Cardiac fibroblast (primary cell): ENCODE measurements at places on chromosomes 13 and 19.

GRCh38 chr13:86918682-86919081, 752.5 kb upstream of the SLITRK5 start:
- DNase-seq = no peak

DNA sequence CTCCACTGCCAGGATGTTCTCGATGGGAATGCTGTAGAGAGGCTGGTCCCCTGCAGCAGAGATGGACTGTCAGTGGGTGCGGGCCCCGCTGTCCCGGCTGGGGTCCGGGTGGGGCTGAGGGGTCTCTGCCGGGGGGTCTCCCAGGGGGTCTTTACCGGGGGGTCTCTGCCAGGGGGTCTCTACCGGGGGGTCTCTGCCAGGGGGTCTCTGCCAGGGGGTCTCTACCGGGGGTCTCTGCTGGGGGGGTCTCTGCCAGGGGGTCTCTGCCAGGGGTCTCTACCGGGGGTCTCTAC, 25.7 kb upstream of the C13orf46 start:
- no peak for DNase-seq

DNA sequence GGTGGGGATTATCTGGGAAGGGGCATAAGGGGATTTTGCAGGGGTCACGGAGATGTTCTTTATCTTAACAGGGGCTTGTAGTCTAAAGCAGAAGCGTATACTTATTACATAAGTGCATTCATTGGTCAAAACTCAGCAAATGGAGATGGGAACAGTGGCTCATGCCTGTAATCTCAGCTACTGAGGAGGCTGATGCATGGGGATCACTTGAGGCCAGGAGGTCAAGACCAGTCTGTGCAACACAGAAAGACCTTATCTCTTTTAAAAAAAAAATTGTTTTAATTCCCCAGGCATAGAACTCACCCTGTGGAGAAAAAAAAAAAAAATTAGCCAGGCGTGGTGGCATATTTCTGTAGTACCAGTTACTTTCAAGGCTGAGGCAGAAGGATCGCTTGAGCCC, 18.9 kb downstream of the FAM187B start:
- DNase-seq = no peak

DNA sequence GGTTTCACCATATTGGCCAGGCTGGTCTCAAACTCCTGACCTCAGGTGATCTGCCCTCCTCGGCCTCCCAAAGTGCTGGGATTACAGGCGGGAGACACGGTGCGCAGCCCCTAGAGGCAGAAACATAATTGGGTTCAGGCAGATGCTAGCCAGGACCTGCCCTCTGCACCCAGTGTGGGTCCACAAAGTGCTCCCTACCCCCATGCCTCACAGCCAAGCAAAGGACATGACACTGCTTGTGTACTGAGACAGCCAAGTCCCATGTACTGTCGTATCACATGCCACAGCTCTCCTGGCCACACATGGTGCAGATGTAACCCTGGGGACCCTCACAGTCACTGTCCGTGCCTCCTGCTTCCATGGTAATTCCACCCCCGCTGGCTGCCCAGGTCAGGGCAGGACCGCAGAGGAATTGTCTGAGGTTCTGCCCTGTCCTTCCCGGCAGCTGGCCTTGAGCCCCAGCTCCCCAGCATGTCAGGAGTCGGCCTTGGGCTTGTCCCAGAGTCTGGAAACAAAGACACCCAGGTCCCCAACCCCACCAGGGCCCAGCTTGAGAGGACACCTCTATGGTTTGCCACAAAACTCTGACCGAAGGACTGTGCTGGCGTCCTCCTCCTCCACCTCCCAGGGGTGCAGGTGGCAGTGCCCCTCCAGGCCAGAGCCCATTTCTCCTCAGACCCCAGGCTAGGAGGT, 7.6 kb downstream of the PRR36 start:
- DNase-seq = no peak

DNA sequence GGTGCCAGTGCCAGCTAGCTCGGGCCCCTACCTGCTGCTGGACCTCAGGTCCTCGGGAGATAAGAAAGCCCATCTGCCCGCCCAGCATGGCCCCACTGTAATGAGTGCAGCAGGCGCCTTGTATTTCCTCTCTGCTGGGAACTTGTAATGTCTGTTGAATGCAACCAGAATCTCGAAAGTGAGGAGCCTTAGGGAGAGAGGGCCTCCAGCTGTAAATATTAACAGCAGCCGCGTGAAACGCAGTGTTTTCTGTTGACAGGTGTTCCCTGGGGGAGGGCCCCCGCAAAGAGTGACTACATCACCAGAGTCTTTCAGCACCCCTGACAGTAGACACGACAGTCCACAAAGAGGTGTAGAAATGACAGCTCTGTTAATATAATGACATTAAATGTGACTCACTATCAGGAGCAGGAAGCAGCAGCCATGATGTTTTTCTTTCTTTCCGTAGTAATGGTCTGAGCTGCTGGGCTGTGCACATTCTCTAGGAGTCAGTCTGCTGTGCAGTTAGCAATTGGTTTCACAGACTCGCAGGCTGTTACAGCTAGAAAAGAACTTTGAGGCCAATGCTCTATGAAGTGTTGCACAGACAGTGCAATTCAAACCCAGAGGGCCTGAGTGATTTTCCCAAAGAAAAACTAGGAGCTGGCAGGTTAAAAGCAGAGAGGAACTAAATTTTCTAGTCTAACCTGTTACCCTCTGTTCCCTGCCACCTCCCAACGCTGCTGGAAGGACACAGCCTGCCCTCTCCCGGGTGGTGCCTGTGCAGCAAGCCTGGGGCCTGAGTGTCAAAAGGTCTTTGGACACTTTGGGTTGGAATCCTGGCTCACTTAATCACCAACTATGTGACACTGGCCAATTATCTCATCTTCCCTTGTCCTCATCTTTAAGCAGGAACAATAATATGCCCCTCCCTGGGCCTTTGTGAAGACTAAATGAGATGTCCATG, 58.6 kb upstream of the WASF3 start:
- peak; percentile 12 for DNase-seq

DNA sequence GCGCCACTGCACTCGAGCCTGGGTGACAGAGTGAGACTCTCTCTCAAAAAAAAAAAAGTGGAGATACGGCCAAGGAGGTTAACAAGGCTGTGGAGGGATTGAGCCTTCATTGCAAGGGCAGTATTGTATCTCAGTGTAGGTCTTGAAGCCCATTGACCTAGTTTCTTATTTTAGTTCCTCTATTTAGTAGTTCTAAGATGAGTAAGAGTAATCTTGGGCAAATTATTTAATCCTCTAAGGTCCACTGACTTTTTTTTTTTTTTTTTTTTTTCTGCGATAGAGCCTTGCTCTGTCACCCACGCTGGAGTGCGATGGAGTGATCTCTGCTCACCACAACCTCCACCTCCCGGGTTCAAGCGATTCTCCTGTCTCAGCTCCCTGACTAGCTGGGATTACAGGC, 14.3 kb upstream of the ILF3 start:
- no peak for DNase-seq

GRCh38 chr13:40568246-40569023, 98.0 kb downstream of the FOXO1 start:
- no peak for DNase-seq

GRCh38 chr19:49906879-49907564, 10.3 kb upstream of the IL4I1 start:
- no peak for DNase-seq

GRCh38 chr19:56101095-56101494, 20.0 kb downstream of the ZNF787 start:
- no peak for DNase-seq

GRCh38 chr13:66995203-66995611, 234.9 kb downstream of the PCDH9 start:
- DNase-seq = no peak

DNA sequence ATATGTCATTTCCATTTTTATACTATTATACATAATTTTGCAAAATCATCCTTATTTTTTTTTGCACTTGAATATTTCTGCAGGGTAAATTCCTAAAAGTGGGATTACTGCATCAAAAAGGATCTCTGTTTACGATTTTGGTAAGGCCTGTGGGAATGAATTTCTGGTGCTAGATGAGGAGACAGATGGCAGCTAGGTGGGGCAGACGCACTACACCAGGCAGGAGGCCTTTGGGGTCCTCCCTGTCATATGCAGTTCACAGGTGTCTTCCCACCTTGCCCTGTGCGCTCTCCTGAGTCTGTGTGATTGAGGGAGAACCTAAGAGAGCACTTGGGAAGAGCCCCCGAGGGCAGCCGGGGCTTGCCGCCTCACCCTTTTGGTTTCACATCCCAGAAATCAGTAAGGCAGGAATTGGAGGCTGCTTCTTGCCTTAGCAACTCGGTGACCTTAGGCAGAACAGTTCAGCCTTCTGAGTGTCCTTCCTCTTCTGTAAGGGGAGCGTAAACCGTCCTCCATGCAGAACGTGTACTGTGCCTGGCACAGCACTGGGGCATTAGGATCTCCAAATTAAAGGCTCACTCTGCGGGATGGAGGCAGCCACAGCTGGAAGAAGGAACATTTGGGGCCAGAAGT, 13.4 kb upstream of the GJB2 start:
- DNase-seq = no peak

- DNase-seq = peak; percentile 41
Measured at GRCh38 chr13:80894917-80895316, 554.0 kb upstream of the SPRY2 start.

DNA sequence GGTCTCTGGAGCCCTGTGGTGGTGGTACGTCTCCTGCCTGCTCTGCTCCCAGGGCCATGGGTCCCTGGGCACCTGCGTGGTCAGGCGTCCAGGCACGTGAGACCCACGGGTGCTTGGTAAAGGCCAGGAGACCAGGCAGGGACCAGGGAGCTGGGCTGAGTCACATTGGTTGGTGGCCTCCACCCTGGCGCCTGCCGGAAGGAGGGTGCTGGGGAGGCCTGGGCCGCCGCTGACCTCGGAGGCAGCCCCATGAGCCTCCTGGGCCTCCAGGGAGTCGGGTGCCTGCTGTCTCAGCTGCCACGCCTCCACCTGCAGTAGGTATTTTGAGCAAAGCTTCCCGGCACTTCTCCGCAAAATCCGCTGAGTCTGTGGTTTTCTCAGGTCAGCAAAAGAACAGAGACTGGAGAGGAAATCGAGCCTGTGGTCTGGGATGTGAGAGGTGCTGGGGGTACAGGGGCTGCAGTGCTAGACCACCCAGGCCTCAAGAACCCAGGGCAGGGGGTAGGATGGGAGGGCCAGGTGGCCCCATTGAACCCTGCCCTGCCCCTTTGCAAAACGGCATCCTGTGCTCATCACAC, 3.6 kb upstream of the PLK5 start:
- no peak for DNase-seq

DNA sequence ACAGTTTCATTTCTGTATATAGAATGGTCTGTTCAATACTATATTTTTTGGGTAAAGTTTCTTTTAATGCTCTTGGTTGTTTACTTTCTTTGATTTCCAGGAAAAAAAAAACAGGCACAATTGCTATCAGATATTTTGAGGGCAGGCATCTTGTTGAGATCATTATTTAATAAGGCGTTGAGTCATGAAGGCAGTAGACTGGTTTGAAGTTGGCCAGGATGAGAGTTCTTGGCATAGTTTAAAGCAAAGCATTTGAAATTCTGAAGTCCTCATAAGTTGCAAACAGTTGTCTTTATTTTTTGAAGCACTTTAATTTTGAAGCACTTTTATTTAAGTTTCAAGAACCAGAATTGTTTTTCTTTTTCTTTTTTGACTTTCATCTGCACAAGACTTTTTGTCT, 2.6 kb upstream of the ZNF175 start:
- DNase-seq = no peak

DNA sequence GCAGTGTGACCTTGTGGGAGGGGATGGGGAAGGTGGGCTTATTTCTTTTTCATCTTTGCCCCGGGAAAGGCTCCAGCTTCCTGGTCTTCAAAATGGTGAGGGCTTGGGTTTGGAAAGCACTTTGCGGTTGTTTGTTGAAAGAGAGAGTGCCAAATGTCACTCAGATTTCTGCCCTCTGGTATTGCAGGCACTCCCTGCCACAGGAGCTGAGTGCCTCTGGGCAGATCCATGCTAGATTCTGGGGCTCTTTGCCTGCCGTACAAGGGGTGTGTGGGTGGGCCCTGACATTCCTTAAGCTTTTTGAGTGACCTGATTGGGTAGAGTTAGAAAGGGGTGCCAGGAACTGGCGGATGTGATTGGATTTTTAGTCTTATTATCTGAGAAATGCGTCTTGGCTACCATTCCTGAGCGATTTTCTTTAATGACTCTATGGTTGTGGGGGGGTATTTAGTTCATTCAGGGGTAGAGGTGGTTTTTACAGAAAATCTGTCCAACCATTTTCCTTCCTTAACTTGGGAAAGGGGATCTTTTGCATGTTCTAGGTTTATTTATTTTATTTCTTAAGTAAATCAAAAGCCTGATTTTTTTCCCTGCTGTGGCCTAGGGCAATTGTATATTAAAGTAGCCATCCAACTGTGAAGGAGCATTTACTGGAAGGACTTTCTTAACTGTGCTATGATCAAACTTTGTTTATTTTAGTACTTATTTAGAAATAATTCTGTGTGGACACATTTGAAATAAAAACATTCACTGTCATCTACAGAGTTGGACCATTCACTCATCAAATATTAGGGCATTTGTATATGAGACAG, 3.2 kb downstream of the ARHGAP35 start:
- DNase-seq = peak; percentile 86

DNA sequence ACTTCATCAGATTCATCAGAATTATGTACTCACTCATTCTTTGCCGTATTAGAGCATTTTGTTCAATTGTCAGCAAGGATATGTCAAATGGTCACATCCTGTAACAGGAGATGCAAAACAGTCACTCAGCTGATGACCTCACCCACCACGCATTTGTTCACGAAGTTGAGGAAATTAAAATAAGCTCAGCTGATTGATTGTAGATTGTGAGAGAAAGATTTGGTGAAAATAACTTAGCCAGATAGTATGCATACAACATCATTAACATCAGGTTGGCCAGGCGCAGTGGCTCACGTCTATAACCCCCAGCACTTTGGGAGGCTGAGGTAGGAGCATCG, 22.6 kb upstream of the CDC16 start:
- peak; percentile 57 for DNase-seq

DNA sequence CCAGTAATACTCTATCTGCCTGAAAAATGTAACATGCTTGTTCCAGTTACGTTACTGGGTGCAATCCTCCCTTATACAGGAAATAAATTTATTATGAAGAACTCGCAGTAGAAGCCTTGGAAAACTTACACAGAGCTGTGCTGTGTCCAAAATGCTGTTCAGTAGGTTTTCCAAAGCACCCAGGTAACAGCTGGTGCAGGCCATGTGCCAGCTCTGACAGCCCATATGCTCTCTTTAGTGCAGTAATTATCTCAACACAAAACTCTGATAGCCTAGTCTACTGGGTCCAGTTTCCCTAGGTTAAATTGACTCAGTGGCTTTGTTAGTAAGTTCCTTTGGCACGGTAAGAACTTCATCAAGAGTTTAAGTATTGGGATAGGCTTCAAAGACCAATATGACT, 120.7 kb upstream of the OBI1 start:
- DNase-seq = no peak

- no peak for DNase-seq
Measured at GRCh38 chr13:73479351-73479750, 420.5 kb downstream of the KLF5 start.
